ENCODE measurements at places on chromosomes 11 and 22.

GRCh38 chr11:45624095-45624494 is 41.3 kb downstream of the CHST1 start:
- no peak for DNase-seq

DNA sequence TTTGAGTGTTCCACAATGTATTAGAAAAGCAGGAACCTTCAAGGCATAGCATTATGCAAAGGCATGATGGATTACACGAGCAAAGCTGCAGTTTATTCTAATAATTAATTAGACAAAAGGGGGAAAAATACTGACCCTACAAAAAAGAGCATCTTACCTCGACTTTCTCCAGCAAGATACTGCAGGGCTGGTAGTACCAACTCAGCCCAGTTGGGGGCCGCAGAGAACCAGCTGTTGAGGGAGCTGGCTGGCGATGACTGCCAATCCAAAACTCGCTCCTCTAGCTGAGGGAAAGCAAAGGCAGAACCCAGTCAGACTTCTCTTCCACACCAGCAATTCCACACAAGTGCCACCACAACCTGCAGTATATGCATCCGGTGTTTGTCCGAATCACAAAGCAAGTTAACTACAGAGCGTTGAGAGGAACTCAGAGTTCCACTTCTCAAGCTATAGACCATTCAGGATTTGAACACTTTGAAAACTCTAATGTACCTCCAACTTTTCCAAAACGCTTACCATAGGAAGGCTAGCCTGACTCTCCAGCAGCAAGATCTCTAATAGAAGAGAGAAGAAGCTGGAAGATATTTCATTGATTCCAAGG is 13.7 kb downstream of the NFRKB start:
- no peak for DNase-seq

DNA sequence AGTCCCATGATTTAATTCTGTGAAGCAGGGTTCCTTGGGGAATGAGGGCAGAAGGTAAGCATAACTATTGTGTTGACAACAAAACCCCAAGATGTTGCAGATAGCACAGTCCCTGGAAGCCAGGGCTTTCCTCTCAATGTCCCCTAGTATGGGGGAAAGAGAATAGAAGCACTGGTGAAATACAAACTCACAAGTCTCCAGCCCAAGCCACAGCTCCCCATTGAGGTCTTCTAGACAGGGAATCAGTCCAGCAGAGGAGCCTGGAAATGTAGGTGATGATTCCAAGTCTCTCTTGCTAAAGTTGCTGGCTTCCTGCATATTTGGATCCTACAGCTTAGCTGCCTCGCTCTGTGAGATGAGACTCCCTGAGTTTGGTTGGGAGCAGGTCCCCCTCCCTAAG is 31.7 kb upstream of the DRD2 start:
- DNase-seq, result no peak

DNA sequence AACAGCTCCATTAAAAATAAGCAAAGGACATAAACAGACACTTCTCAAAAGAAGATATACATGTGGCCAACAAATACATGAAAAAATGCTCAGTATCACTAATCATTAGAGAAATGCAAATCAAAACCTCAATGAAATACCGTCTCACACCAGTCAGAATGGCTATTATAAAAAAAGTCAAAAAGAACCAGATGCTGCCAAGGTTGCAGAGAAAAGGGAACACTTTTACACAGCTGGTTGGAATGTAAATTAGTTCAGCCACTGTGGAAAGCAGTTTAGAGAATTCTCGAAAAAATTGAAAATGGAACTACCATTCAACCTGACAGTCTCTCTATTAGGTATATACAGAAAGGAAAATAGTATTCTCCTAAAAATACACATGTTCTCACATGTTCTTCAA is 102.4 kb upstream of the FIBIN start:
- DNase-seq, result no peak

- DNase-seq, result no peak
Measured at GRCh38 chr11:127191689-127192088, 191.1 kb upstream of the KIRREL3 start.

DNA sequence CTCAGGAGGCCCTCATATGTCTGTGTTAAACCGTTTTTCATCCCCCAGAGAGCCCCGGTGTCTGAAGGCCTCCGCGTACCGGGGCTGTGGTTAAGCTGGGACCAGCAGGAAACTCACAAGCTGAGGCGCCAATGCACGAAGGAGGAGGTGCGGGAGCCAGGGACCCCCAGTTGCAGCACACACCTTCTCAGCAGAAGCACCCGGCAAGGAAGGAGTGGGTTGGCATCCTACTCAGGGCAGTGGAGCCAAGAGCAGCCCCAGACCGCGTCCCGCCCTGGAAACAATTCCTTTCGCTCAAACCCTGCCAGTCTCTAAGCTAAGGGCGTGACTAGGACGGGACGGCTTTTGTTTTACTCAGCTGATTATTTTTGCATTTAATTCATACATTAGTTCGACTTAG is 726.9 kb downstream of the BRD1 start:
- DNase-seq, result no peak

- no peak for DNase-seq
Measured at GRCh38 chr11:107606141-107606540, 15.2 kb downstream of the ELMOD1 start.

GRCh38 chr22:38748487-38749136 is 7.2 kb downstream of the SUN2 start:
- no peak for DNase-seq

- DNase-seq, result no peak
Measured at GRCh38 chr11:101955278-101955677, 39.0 kb upstream of the ANGPTL5 start.

DNA sequence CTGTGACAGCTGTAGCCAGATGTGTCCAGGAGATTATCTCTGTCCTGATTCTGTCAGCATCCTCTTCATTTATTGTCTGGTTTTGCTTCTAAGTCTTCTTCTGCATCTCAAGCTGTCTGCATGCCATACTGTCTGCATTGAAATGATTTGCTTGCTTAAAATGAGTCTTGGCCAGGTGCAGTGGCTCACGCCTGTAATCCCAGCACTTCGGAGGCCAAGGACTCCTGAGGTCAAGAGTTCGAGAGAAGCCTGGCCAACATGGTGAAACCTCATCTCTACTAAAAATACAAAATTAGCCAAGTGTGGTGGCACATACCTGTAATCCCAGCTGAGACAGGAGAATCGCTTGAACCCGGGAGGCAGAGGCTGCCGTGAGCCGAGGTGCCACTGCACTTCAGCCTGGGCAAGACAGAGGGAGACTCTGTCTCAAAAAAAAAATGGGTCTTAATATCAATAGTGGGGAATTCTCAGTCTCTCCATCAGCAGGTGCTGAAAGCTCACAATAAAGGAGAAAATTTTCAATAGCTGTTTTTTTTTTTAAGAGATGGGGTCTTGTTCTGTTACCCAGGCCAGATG is 39.2 kb upstream of the AMPD3 start:
- no peak for DNase-seq

GRCh38 chr11:55697817-55698216 is 35.8 kb downstream of the OR4C6 start:
- no peak for DNase-seq

- DNase-seq, result no peak
Measured at GRCh38 chr11:128048121-128048520, 539.2 kb downstream of the ETS1 start.

GRCh38 chr22:40009951-40010671 is 15.4 kb downstream of the FAM83F start:
- peak; percentile 39 for DNase-seq

GRCh38 chr11:19829109-19829837 is 116.6 kb downstream of the NAV2 start:
- no peak for DNase-seq

- DNase-seq, result no peak
Measured at GRCh38 chr11:103871923-103872551, 164.4 kb upstream of the DDI1 start.

- DNase-seq, result no peak
Measured at GRCh38 chr11:77517226-77517625, 43.3 kb upstream of the PAK1 start.

DNA sequence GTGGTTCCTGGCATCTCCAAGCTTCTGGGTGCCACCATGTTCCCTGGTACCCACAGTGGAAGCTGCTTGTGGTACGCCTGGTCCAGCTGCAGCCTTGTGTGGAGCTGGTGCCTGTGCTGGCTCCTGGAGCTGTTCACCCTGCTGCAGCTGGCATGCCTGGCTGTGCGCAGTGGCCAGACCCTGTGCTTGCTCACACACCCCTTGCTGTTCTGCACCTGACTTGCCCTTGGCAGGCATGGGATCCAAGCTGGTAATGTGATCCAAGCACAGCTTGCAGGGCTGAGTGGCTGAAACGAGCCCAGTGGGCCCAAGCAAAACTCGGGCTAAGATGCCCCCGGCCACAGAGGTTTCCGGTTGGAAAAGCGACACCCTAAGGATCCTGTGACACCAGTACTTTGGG is 104.7 kb upstream of the CLMP start:
- no peak for DNase-seq

DNA sequence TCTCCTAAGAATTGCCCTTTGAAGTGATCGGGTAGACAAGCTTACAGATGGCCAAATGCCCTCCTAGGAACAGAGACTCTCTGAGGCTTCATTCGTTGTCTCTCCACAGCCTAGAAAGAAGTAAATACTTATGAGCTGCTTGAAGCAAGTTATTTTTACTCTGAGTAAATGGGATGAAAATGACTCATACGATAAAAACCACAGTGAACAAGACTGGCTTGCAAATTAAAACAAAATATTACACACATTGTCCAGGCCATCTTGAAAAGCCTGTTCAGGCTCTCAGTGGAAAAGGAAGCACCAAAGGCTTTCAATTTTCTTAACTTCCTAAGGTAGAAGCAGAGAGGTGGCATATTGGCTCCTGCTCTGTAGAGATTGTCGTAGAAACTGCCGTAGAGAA is 294.2 kb downstream of the NELL1 start:
- DNase-seq, result no peak

DNA sequence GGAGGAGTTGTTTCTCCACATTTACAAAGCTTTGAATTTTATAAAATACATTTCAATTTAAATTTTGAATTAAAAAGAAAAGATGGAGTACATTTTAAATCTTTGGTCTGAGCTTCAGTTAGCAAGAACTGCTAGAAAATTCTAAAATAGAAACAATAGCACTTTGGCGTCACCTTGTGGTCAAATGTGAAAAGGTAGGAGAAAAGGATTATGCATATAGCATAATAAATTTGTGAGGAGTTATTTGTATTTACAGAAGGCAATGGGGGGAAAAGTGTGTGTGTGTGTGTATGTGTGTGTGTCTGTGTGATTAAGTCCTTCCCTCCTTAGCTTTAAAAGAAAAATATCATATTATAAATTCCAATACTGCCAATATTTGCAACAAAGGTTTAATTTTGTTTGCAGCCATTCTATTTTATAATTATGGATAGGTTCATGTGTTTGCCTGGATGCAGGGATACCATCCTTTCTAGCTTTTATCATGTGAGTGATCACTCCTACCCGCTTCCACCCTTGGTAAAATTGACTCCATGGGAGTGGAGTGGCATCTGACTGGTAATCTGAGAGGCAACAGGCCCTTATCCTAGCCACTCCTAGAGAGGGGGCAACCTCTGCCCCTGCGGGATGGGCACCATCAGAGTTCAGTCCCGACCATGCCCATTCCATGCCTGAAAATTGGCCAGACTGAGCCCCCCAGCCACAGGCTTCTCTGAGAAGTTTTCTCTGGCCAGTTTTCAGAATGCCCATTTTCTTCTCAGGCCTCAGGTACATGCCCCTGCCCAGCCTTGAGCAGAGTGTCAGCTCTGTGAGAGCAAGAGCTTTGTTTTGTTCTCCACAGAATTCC is 13.6 kb upstream of the LGR4 start:
- DNase-seq, result peak; percentile 53

- DNase-seq, result no peak
Measured at GRCh38 chr11:122731500-122731913, 76.0 kb downstream of the UBASH3B start.

DNA sequence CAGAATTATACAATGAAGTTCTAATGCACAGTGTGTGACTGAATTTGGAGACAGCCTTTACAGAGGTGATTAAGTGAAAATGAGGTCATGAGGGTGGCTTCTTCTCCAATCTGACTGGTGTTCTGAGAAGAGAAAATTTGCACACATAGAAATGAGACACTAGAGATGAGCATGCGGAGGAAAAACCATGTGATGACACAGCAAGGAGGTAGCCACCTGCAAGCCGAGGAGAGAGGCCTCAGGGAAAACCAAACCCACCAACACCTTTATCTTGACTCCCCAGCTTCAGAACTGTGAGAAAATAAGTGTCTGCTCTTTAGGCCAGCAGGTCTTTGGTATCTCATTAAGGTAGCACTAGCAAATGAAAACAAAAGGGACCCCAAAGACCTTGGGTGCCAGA is 93.2 kb downstream of the GGTLC2 start:
- DNase-seq, result no peak

DNA sequence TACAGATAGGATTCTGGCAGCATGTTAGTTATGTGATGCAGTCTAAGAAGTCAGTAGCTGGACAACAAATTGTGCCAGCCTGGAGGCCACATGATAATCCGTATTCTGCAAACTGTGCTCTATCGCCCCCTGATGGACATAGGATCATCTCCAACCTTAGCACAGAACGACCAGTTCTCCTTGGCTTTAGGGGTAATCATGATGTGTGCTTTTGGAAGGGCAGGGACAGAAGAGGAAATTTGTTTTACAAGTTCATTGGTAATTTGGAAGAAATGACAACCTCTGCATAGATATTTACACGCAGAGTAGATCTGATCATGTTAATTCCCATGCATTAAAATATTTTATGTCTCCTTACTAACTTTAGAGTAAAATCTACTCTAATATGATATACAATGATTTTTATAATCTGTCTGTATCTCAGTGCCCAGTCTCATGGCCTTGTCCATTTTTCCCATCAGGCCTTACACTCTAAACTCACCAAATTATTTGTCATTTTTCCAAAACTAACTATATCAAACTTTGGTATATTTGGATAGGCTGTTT is 12.1 kb downstream of the OR10D3 start:
- peak; percentile 46 for DNase-seq

DNA sequence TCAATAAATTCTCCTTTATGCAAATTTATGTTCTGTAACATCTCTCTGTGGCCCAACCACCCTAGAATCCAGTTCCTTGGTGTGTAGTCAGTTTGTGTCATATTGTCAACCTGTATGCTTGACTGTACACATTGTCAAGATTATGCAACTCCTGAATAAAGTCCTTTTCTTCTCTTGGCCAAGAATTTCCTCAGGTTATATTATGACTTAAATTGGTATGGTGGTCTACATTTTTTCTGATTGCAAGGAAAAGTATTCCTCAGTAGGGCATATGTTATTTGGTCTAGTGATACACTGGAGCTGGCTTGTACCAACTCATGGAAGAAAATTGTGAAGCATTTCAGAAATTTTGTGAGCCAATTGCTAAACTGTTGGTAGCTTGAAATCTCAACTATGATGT is 482.8 kb upstream of the CHORDC1 start:
- no peak for DNase-seq

DNA sequence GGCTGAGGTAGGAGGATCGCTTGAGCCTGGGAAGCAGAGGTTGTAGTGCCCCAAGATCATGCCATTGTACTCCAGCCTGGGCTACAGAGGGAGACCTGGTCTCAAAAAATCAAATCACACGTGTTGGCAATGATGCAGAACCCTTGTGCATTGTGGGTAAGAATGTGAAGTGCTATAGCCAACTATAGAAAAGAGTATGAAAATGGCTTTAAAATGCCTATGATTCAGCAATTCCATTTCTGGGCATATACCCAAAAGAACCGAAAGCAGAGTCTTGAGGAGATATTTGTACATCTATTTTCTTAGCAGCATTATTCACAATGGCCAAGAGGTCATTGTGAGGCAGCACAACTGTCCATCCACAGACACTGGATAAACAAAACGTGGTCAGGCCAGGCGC is 2.6 kb upstream of the FADS3 start:
- DNase-seq, result no peak
